Vagina (tissue), 2 donors: ENCODE measurements at places on chromosomes 16 and 17.

GRCh38 chr16:68737046-68737729 lies at the start of gene CDH1:
Gene CDH1 (plus strand): TSS chr16:68737292. CDS start chr16:68737416, 124 bp downstream.
- H3K4me1 ChIP-seq = peaks cover 17% of the 10 kb centered on the region
- H3K27ac ChIP-seq = peak within 1 kb of the TSS; percentile 72
- no peak for DNase-seq
- H3K27me3 ChIP-seq = no peaks in the 10 kb centered on the region
- peak within 1 kb of the TSS; percentile 51 for H3K4me3 ChIP-seq
- H3K36me3 ChIP-seq = no peaks in the 10 kb centered on the region

GRCh38 chr17:75799402-75799801 lies 14.8 kb downstream of the UNK start:
- no peaks in the 10 kb centered on the region for H3K36me3 ChIP-seq
- H3K4me1 ChIP-seq = no peaks in the 10 kb centered on the region
- no peak overlapping the region for H3K27ac ChIP-seq
- no peaks in the 10 kb centered on the region for H3K27me3 ChIP-seq
- no peak overlapping the region for H3K4me3 ChIP-seq

DNA sequence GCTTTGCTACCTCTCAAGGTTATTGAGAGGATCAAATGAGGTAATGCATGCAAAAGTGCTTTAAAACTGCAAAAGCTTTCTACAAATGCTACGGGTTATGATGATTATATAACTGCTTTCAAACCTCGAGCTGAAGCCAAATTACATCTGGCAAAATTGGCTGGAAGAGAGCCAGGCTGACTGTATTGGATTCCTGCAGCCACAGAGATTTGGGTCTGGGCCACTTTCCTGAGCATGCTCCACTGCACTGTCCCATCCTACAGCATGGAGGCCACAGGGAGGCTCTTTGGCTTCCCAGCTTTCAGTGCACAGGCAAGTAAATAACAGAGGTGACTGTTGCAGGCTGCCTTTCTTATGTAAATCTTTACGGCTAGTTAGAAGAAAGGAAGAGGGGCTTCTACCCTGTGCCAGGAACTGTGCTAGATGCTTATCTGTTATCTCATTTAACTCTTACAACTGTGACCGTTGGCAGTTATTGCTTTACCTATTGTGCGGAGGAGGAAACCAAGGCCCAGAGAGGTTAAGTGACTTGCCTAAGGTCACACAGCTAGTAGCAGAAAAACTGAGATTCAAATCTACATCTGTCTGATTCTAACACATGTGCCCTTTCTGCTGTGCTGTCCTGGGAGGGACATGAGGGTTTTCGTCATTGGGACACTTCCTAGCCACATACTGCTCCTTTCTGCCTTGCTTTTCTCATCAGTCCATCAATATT lies 121.8 kb downstream of the SPACA3 start:
- H3K4me1 ChIP-seq = no peaks in the 10 kb centered on the region
- no peak overlapping the region for H3K4me3 ChIP-seq

GRCh38 chr17:33444731-33445130 lies 151.6 kb upstream of the ASIC2 start:
- no peak for DNase-seq
- no peaks in the 10 kb centered on the region for H3K27me3 ChIP-seq
- no peak overlapping the region for H3K4me3 ChIP-seq
- H3K36me3 ChIP-seq = no peaks in the 10 kb centered on the region
- no peaks in the 10 kb centered on the region for H3K4me1 ChIP-seq

- H3K36me3 ChIP-seq = no peaks in the 10 kb centered on the region
- H3K27ac ChIP-seq = peak overlapping the region; percentile 58
These were observed 1.2 kb downstream of the RTN4RL1 start for GRCh38 chr17:2023692-2024571.

GRCh38 chr16:9885467-9885866 lies 296.8 kb downstream of the GRIN2A start:
- H3K27ac ChIP-seq = no peak overlapping the region
- H3K4me3 ChIP-seq = no peak overlapping the region
- no peak for DNase-seq
- H3K36me3 ChIP-seq = no peaks in the 10 kb centered on the region
